Right cardiac atrium (tissue), 5 donors: ENCODE measurements at places on chromosomes 1 and 21. TPM values are rescaled to one million over a fixed set of nuclear protein-coding genes. Genes with fewer than 3 reads are reported as not detected.
A peak's percentile ranks its signal among the peaks of the same experiment; 100 is the strongest.

- DNase-seq: no peak
These were observed 201.7 kb downstream of the ROR1 start for GRCh38 chr1:63975481-63975880.

- DNase-seq: no peak
These were observed 7.4 kb downstream of the TADA1 start for GRCh38 chr1:166868639-166869038.

Gene KRTAP12-3
- not detected for total RNA-seq

GRCh38 chr1:11857164-11857851 lies 1.4 kb downstream of the NPPB start:
- no peak for DNase-seq

DNA sequence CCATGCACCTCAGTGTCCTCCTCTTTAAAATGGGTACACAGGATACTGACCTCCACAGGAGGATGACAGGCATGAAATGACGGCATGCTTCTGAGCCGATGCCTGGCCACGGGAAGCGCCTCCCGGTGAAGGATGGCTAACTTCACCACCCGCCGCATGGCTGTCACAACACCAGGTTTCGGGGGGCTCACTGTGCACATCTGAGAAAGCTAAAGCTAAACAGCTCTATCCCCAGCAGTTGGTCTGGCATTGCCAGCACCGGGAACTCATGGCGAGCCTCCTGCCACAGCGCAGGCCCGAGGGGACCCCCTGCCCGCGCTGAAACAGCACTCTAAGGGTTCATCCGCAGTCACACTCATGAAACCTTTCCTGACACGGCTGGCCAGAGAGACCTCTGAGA lies 16.0 kb downstream of the NPHP4 start:
- DNase-seq: no peak

GRCh38 chr1:150516616-150517015 lies 1.1 kb downstream of the FALEC start:
- DNase-seq: no peak

Gene B3GALT2
- 73.5 TPM for total RNA-seq

GRCh38 chr21:35291973-35292627 lies 243.0 kb upstream of the RUNX1 start:
- no peak for DNase-seq

Gene GCSAML
- not detected for total RNA-seq

DNA sequence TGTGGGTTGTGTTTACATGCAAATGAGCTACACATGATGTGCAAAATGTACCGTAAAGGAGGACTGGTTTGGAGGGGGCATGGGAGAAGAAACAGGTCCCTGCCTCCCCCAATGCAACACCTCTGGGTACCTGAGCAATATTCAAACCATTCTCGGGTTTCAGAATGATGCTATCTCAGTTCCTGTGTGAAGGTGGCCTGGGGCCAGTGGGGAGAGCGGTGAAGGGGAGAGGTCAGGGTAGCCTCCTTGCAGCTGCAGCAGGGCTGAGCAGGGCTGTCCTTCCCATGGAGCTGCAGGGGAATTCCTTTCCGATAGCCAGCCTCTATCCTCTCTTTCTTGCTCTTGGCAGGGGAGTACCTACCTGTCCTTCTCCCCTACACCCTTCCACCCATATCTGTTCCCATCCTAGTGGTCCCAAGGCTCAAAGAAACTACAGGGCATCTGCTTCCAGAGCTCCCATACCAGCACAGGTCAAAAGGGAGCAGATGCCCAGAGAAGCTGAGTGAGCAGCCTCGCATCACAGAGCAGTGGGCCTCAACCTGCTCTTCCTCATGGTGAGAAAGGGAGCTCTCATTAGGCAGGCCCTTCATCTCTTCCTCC lies 11.9 kb downstream of the MEF2D start:
- peak; percentile 43 for DNase-seq

Gene LAMC2
- 0.99 TPM for total RNA-seq

Gene DVL1
- 66.4 TPM for total RNA-seq

DNA sequence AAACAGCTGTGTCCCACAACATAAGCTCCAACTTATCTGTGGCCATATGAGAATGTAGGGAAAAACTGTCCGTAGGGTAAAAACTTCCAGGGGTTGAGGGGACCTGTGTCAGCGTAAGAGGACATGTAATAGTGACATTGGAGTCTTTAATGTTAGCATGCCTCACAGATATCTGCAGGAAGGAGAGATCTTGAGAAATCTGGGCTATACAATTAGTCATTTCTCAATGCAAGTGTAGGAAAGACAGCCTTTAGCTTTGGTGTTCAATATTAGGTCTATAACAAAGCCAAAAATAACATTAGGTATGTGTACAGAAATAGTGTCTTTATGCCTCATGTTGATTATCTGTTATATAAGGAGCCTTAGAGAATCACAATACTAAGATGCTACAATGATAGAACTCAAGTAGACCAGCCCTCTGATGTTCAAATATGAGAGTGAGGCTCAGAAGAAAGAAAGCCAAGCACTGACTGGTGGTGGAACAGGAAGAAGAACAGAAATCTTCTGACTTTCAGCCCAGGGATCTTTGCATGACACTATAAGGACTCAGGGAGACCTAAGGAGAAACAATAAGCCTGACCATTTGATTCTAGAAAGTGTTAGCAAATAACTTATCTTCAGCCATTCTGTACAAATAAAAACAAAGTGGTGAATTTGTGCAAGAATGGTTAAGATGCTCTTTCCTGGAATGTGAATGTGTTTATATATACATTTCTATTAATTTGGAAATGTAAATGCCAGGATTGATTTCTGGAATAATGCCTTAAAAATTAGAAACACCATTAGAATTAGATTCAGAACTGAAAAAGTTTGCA lies 152.6 kb downstream of the ZC3H11B start:
- no peak for DNase-seq

DNA sequence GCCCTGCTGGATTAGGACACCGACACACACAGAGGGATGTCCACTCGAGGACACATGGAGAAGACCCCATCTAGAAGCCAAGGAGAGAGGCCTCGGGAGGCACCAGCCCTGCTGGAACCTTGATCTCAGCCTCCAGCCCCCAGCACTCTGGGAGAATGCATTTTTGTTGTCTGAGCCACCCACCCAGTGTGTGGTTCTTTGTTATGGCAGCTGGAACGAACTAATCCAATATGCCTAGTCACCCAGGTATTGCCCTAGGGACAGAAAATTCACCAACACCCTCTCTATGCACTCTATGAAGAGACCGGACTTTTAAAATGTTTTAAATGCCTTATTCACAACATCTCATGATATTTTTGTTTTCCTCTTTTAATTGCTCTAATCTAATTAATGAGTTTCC lies 117.4 kb downstream of the CRYAA start:
- DNase-seq: no peak

DNA sequence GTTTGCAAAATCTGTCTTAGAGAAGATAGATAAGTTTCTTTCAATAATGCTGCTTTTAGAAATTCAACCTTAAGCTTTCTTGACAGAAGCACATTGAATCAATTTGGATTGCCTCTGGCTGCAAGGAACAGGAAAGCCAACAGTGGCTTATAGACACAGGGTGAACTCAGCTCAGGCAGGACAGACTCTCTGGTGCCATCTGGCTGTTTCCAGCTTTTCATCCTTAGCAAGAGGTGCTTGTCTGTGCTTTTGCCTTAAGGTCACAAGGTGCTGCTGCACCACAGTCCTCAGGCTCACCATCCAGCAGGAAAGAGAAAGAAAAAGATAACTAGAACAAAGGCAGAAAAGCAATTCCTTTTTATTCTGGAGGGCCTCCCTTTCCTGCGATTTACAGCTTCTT lies 93.7 kb upstream of the ETS2 start:
- DNase-seq: no peak

Gene TFF2
- not detected for total RNA-seq

Gene KCTD3
- total RNA-seq: 19.4 TPM

DNA sequence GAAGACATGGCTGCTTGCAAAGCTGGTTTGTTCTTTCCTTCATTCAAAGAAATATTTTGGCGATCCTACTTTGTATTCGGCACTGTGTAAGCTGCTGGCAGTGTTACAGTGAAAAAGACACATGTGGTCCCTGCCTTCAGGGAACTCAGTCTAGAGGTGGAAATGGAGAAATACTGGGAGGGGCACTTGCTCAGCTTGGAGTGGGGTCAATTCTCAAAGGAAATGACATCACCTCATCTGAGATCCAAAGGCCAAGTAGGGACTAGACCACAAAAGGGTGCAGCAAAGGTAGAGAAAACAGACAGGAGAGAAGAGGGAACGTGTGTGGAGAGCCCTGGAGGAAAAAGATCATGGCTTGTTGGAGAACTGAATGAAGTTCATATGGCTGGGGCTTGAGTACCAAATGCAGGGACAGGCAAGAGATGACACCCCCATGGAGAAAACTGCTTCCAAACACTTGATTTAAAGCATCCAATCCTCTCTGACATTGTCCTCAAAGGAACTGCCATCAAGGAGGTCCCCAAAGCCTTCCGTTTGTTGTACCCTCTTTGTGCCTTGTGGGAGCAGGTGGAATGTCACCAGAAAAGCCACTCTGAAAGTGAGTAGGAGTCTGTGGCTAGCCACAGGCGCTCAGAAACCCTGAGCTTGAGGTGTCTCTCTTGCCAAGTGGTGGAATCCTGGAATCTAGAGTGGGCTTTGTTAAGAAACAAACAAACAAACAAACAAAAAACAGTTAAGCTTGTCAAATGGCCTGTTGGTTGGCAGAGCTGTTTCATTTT lies 48.3 kb upstream of the TDRD10 start:
- DNase-seq: no peak

Gene BMP8B
- 0.37 TPM for total RNA-seq

DNA sequence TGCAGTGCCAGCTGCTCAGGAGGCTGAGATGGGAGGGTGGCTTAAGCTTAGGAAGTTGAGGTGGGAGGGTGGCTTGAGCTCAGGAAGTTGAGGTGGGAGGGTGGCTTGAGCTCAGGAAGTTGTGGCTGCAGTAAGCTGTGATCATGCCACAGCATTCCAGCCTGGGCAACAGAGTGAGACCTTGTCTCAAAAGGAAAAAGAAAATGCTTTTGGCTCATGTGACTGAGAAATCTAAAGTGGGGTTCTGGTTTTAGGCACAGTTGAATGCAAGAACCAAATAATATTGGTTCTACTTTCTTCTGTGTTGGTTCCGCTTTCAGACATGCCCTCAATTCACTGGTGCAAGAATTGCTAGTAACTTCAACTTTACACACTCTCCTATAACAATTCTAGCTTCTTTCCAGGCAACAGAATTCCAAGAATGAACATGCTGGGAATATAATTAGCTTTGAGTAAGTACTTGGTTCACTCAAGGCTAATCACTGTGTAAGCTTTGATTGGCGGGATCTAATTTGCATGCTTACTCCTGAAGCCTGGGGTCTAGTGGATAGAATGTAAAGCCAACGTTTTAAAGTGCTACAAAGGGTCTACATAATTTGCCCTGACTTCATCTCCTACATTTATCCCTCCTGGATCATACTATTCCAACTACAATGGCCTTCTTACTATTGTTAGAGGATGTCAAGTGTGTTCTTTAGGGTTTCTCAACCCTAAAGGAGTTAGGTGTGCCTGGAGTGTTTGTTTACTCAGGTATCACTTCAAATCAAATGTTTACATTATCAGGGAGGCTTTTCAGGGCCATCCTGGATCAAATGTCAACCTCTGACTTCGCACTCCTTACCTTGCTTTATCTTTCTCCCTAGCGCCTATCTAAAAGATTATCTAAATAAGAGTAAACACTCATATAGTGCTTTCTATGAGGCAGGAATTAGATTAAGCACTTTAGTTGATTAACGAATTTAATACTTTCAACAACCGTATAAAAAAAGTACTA lies 115.1 kb downstream of the SLC16A1 start:
- DNase-seq: no peak
